LNCaP clone FGC (cell line): ENCODE measurements at places on chromosomes 5 and 9.
A peak's percentile ranks its signal among the peaks of the same experiment; 100 is the strongest.

DNA sequence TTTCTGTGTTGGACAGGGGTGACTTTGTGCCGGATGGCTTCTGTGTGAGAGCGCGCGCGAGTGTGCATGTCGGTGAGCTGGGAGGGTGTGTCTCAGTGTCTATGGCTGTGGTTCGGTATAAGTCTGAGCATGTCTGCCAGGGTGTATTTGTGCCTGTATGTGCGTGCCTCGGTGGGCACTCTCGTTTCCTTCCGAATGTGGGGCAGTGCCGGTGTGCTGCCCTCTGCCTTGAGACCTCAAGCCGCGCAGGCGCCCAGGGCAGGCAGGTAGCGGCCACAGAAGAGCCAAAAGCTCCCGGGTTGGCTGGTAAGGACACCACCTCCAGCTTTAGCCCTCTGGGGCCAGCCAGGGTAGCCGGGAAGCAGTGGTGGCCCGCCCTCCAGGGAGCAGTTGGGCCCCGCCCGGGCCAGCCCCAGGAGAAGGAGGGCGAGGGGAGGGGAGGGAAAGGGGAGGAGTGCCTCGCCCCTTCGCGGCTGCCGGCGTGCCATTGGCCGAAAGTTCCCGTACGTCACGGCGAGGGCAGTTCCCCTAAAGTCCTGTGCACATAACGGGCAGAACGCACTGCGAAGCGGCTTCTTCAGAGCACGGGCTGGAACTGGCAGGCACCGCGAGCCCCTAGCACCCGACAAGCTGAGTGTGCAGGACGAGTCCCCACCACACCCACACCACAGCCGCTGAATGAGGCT is at the start of gene ADRB2:
TSS of gene ADRB2 (plus strand) at position 559 of the 686 bp plus-strand sequence. CDS start 221 bp downstream, outside the sequence.
- DNase-seq = peak; percentile 92

- no peak for DNase-seq
Observed at GRCh38 chr9:98567540-98568233, 141.0 kb downstream of the GABBR2 start.

- no peak for DNase-seq
Observed at GRCh38 chr9:21589344-21590056, 107.4 kb upstream of the IFNE start.

- DNase-seq = no peak
Observed at GRCh38 chr5:172751761-172752510, 19.1 kb downstream of the DUSP1 start.

- no peak for DNase-seq
Observed at GRCh38 chr5:53037141-53037859, 48.1 kb downstream of the ITGA2 start.

DNA sequence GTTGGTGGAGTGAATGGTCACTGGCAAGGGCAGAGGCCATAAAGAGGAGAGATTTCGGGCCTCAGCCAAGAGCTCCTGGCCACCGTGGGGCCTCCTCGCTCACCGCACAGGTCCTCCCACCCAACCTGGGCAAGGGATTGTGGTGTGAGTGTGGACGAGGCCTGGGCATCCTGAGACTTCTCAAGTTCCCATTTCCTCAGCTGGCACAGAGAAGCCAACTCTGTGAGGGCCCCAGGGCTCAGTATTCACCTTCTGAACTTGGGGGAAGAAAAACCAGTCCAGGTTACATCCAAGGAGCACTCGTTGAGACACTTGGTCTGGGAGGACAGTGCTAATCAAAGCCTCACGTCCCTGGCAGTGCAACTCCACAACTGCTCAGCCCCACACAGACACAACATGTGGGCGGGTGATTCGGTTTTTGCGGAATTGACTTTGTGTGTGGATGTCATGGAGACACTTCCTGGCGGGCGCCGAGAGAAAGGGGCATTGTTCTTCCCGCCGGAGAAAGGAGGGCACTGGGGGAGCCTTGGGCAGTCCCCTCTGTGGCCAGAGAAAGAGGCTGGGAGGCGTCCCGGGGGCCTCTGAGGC is 28.5 kb upstream of the NKD2 start:
- no peak for DNase-seq

DNA sequence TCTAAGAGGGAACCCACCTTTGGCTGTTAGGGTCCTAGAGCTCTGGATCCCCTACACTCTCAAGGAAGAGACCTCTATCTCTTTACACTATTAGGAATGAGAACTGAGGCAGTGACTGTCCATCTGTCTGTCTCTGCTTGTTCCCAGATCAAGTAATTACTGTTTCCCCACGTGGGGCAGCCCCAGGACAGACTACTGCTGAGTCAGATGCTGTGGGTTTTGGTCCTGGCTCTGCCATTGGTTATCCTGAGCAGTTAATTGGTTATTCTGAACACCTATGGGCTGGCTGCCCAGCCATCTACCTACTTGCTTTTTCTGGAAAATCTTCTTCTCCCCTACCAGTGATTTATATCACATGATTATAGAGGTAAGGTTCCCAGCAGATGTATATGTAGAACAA is 33.3 kb downstream of the FBXO10 start:
- DNase-seq = no peak

DNA sequence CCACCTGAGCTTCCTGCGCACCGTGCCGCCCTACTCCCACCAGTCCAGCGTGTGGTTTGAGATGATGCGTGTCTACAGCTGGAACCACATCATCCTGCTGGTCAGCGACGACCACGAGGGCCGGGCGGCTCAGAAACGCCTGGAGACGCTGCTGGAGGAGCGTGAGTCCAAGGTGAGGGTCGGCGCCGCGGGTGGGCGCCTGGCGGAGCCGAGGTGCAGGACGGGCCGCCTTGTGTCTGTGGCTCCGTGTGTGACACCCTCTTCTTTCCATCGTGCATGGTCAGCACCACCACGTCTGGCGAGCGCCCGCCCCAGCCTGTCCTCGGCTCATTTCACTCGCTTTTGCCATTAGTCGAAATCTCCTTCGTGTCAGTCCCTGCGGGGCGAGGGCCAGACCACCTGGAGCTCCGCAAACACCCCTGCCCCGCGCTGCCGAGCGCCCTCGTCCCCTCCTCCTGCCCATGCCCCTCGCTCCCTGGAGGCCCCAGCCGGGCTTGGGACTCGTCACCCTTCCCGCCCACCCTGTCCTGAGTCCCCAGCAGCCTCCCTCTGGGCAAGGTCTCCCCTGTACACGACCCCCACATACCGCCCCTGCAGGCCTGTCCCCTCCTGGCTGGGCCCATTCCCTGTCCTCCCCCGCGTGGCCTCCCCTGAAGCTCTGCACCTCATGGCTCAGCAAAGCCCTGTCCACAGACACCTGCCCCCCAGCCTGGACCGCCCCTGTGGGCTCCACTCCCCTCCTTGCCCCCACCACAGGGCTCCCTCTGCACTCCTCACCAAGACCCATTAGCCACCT is 7.0 kb downstream of the GRIN1 start:
- no peak for DNase-seq

DNA sequence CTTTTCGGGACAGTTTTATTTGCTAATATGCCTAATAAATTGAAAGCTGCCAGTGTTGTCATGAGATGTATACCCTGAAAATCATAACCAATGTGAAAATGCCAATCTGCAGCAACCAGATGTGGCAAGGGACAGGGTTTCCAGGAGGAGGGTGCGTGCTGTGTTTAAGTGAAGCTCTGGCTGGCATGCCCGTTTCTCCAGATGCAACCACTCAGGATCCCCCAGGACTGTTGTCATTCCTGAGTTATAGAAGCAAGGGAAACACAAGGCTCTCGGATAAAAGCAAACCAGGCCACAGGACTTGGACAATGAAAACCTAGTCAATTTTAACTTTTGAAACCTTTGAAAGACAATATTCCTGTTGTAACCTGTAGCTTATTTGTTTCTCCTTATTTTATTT is 360.2 kb downstream of the SLIT3 start:
- no peak for DNase-seq

GRCh38 chr5:86354664-86355063 is 263.1 kb upstream of the COX7C start:
- no peak for DNase-seq

- DNase-seq = no peak
Observed at GRCh38 chr9:127457191-127457878, 6.0 kb downstream of the LRSAM1 start.

- no peak for DNase-seq
Observed at GRCh38 chr5:53543401-53543800, 17.0 kb upstream of the NDUFS4 start.

DNA sequence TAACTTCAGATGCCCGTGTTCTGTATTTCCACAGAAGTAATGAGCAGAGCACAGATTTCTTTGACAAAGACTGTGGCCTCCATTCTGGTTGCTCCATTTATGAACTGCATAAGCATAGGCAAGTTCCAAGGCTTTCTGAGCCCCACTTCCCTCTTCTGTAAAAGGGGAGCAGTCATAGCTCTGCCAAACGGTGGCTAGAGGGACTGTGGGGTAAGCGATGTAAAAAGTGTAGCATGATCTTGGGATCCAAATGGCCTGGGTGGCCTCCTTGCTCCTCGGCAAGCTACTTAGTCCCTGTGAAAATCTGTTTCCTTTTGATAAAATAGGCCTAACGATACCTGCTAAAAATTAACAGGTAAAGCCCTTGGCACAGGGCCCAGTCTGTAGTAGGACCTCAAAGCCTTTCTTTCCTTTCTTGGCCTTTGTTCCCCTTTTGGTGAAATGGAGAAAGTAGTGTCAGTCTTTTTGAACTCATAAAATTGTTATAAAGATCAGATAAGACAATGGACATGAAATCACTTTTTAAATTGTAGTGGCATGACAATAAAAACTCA is 646.6 kb downstream of the ACTL7B start:
- DNase-seq = no peak
